ENCODE measurements at places on chromosomes 7 and 10.

DNA sequence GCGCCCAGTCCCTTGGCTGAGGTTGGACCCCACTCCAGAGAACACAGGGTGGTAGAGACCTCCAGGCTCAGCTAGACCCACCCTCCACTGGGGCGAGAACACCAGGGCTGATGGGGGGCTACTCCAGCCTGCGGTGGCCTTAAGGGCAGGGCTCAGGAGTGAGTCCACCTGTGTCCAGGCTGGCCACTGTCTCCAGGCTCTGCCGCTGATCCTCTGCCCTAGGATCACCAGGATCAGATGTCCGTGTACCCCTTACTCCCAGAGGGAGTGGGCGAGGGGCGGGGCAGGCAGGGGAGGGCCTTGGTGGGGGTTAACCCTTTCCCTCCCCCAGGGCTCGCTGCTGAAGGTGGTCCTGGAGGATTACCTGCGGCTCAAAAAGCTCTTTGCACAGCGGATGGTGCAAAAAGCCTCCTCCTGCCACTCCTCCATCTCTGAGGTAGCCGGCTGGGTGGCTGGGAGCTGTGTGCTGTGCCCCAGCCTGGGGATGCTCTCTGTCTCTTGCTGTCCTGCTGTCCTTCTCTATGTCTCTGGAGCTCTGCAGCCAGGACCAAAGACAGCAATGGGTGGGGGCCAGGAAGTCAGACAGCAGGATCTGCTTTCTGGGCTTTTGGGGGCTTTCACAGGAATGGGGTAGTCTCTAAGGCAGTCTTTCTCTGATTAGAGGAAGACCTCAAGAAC is 38.0 kb downstream of the PSAP start:
- DNase-seq: no peak

DNA sequence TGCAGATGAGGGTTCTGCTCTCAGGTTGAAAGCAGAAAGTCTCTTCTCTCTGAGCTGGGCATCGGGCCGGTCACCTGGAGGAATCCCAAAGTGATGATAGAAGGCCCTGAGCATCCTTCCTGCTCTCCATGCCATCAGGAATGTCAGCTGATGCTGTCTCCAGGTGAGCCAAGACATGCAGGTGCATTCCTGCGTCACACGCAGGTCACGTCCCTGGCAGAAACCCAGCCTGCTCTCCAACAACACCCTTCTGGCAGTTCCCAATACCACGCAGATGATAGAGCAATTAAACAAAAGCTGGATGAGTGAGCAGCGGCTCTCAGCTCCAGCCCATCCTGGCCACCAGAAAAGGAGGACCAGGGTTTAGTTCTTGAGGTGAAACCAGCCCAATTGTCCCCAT is 6.9 kb upstream of the WIPI2 start:
- DNase-seq: no peak

DNA sequence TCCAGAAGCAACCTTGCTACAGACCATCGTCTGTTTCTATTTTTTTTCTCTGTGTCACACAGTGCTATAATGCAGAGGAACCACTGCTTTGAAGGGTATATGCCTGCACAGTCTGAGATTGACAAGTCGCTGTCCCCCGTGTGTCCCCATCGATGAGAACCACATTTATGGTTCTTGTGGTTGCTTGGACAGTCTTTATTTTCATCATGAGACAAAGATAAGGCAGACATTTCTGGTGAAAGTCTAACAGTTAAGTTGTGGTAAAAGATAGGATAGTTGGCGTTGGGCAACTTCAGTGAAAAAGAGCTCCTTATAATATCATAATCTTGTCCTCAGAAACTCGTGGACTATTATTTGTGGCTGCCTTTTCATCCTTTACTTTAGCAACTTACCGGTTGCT is 6.3 kb upstream of the AKR1E2 start:
- no peak for DNase-seq

DNA sequence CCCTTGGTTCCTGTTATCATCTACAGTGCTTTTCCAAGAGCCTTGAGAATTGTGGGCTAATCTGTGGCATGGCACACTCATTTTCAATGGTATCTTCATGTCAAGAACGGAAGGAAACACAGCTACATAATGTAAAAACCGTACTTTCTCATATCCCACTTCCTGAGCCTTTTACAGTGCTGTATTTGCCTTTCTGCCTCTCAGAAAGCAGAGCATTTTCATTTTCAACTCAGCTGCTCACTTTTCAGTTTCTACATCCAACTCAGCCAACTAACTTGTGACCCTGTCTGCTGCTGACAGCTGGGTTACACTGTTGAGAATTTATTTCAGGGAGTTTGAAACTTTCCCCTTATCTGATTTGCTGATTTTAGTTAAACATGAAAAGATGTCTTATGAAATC is 875.8 kb upstream of the KCND2 start:
- DNase-seq: no peak

- no peak for DNase-seq
These were observed 672.0 kb upstream of the FOXK1 start for GRCh38 chr7:4010061-4010605.

DNA sequence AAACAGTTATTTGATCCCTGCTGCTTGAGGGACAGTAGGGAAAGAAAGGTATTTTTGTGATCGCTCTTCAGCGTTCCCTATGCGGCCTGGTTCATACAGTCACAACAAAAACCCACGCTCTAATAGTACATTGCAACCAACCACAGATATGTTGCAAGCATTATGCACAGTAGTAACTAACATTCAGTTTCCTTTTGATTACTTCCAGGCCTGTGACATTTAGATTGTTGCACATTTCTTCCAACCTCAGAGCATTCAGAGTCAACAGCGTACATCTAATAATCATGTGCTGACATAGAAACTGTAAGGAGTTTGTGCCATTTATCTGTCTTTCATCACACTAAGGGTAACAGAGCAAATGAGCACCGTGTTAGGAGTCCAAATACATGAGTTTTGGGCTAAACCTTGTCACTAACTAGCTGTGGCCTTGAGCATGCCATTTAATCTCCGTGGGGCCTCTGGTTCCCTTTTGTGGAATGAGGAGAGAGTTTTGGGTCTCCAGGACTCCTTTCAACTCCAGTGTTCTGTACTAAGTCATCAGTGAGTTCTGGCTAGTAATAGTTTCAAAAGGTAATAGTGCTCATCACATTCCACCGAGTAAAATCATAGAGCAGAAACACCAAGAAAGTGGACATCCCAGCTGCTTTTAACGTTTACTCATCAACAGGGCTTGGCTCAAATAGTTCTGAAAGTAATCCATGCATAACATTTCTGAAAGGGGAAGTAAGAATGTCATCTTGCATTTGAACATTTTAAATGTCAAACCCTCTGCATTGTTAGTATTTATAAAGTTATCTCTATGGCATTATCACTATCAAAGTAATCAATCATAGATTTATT is 99.0 kb upstream of the FZD1 start:
- peak; percentile 67 for DNase-seq

GRCh38 chr7:112116894-112117293 is 89.3 kb downstream of the DOCK4 start:
- DNase-seq: no peak

- peak; percentile 12 for DNase-seq
These were observed 291.2 kb upstream of the MEOX2 start for GRCh38 chr7:15977663-15978062.

- DNase-seq: peak; percentile 78
These were observed 190.8 kb downstream of the MLLT10 start for GRCh38 chr10:21724687-21725367.

GRCh38 chr7:92061154-92061553 is 73.1 kb downstream of the CYP51A1 start:
- DNase-seq: no peak

DNA sequence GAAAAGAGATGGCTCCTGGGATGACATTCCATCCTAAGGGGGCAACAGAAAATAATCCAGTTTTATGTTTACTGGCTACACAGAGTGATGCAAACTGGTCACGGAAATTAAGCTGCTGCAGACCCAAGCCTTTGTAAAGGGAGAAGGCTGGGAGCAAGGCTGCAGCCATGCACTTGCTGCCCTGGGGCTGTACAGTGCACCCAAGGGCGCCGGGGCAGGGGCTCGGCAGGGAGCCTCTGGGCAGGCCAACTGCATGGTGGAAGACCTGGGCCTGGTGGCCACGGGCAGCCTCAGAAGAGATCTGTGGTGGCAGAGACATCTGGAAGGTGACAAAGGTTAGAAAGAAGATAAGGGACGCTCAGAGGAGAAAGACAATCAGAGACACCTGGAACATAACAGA is 113.8 kb downstream of the DLG5 start:
- DNase-seq: no peak

DNA sequence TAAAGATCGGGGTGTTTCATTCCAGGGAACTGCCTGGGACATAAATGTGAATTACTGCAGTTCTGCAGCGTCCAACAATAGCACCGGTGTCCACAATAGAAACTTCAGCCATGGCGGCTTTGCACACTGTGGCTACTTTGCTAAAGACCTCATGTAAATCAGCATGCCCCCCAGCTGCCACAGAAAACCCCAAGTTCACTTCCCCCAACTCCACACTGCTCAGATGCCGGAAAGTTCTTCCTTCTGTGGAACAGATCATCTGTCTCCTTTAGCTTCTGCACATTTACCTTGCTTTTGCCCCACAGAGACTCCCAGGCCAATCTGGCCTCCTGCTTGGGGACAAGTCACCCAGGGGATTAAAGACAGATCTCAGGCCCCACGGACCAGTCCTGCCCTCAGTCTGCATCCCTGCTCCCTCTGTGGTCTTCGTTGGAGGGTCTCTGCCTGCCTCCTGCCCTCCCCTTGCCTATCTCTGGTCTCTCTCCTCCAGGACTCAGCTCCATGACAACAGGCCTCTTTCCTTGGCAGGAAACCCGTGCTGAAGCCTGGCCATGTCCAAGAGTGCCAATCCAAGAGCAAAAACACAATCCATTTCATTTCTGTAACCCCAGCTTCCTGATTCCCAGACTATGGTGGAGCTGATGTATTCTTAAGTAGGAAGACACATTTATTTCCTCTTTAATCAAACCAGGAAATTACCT is 403.2 kb downstream of the RPS24 start:
- no peak for DNase-seq

GRCh38 chr7:132819648-132820047 is 243.4 kb upstream of the PLXNA4 start:
- DNase-seq: no peak

DNA sequence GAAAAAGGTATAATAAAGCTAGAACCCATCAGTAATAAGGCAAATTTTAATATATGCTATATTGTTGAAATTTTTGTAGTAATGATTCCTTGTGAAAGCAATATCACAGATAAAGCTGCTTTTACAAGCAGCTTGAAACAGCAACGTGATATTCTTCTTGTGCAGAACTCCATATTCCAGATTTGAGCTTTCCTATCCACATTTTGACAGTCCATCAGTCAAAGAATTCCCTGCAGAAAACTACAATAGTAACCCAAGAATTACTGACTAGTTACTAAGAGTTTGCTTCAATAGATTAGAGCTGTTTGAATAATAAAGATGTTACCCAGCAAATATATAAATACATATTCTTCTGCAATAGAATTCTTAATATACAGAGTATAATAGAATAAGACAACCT is 291.2 kb downstream of the KCND2 start:
- DNase-seq: no peak

DNA sequence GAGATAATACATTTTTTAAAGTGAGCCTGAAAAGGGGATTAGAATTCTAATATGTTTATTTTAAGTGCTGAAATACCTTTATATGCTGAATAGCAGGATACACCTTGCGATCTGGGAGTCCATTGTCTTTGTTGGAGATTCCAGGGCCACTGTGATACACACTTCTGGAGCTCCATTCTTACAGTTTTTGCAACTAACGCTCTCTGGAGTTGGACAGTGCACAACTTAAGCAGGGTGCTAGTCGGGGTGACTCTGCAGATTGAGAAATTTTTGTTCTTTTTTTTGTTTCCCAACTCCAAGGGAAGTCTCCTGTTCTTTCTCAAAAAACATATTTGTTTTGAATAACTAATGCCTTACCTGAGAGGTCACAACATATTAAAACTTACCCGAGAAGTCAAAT is 23.7 kb upstream of the POU6F2 start:
- no peak for DNase-seq

- no peak for DNase-seq
These were observed 48.6 kb downstream of the HIBADH start for GRCh38 chr7:27614095-27614494.

DNA sequence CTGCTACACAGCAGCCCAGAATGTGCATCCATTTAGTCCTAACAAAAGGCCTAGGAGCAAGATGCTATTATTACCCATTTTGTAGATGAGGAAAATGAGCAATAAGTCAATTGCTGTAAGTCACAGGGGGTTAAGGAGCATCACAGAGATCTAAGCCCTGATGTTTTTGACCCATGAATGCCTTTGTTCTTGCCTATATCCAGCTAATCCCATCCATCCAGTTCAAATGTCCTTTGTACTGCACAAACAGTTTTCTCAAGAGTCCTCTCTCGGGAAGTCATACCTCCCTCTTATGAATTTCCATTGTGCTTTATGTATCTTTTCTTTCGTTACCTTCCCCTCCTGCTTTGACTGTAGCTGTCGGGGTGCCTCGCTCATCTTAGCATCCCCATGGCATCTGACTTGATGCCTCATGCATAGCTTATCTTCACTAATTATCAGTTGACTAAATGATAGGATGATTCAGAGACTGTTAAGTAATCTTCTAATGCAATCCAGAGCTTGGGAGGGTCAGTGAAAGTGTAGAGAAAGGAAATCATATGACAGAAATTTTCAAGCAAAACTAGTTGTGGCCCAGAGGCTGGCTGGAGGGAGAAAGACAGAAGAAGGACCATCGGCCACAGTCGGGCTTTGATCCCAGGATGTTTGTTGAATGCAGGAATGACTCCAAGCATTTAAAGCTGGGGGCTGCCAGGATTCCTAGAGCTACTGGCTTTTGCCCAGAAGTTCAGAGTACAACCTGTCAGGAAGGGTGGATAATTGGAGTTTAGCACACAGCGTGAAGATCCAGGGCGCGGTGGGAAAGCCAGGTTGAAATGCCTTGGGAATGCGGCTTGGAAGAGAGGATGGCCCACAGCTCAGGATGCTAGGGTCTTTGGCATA is 23.5 kb downstream of the BLVRA start:
- DNase-seq: peak; percentile 20

DNA sequence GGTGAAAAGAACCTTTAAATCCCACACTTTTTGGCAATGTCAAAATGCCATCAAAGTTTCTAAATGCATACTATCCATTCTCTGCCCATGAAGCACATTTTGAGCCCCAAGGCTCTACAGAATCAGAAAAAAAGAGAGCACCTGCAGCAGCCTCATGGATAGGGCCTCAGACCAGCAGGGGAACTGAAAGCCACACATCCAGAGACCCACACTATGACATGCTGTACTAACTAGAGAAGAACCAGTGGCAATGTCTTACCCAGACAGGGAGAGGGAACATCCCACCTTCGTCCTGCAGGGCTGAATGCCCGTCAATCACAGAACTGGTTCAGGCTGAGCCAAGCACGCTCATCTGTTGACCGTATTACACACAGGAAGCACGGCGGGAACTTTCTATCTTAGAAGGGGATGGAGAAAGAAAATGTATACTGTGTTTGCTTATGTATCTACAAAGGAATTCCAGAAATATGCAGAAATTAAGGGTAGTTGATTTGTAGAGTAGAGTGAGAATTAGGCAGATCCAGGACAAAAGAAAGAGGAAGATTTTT is 237.2 kb downstream of the GLI3 start:
- no peak for DNase-seq

Measured in AG08396 (cell line).